Neuronal stem cell (in vitro differentiated cells): ENCODE measurements at places on chromosomes 11 and 22.

DNA sequence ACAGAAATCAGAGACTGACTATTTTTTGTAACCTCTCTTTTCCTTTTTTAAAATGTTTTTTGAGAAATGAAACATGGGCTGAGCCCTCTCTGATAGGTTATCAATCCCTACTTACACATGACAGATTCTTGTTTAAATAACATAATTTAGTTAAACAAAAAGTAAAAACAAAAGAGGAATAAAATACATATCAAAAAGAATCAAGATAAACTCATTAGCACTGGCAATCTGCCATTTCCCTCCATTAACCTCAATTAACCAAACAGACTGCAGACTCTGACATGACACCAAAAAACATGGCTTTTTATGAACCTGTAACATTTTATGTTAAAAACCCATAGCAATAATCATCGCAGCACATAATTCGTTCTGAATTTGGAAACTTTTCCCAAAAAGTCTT is 284.4 kb upstream of the MTNR1B start:
- peaks cover 14% of the 10 kb centered on the region for H3K4me1 ChIP-seq
- no peaks in the 10 kb centered on the region for H3K27me3 ChIP-seq
- no peak overlapping the region for H3K27ac ChIP-seq
- H3K4me3 ChIP-seq: no peak overlapping the region

GRCh38 chr11:78722786-78723185 is 148.1 kb upstream of the NARS2 start:
- peaks cover 20% of the 10 kb centered on the region for H3K36me3 ChIP-seq
- H3K27me3 ChIP-seq: no peaks in the 10 kb centered on the region
- H3K4me3 ChIP-seq: no peak overlapping the region
- DNase-seq: no peak
- no peaks in the 10 kb centered on the region for H3K4me1 ChIP-seq

DNA sequence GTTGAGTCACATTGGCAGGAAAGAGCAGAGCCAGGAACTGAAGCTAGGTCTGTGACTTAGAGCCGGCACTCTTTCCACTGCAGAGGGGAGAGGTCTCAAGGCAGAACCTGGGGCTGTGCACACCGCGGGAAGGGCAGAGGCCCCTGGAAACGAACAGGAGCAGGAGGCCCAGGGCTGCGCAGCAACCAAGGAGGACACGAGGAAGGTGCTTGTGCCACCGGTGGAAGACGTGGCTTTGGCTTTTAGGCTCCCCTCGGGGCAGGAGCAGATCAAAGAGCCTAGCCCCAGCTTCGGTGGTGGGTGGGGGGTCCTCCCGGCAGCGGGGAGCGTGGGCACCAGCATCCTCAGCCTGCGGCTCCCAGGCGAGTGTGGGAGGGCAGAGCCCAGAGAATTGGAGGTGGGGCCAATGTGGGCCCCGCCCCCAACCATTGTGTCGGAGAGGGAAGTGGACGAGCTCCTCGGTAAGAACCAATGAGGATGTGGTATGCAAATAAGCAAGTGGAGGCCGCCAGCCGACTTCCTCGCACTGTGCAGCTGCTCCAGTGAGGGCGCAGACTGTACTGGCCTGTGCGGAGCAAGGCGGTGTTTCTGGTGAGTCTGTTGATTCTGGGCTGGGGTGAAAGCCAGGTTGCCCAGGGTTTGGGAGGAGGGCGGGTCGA is at the start of gene CCDC116:
TSS of gene CCDC116 (plus strand) at position 524 of the 659 bp plus-strand sequence. CDS start 422 bp downstream, outside the sequence.
- H3K36me3 ChIP-seq: peaks cover 13% of the 10 kb centered on the region
- no peak within 1 kb of the TSS for H3K4me3 ChIP-seq
- no peak for DNase-seq
- no peaks in the 10 kb centered on the region for H3K27me3 ChIP-seq
- peaks cover 7% of the 10 kb centered on the region for H3K4me1 ChIP-seq

GRCh38 chr22:36977401-36977861 is 41.8 kb downstream of the TST start:
- H3K4me3 ChIP-seq: peak overlapping the region; percentile 37
- H3K27ac ChIP-seq: no peak overlapping the region
- no peaks in the 10 kb centered on the region for H3K36me3 ChIP-seq
- H3K4me1 ChIP-seq: no peaks in the 10 kb centered on the region
- H3K27me3 ChIP-seq: no peaks in the 10 kb centered on the region

DNA sequence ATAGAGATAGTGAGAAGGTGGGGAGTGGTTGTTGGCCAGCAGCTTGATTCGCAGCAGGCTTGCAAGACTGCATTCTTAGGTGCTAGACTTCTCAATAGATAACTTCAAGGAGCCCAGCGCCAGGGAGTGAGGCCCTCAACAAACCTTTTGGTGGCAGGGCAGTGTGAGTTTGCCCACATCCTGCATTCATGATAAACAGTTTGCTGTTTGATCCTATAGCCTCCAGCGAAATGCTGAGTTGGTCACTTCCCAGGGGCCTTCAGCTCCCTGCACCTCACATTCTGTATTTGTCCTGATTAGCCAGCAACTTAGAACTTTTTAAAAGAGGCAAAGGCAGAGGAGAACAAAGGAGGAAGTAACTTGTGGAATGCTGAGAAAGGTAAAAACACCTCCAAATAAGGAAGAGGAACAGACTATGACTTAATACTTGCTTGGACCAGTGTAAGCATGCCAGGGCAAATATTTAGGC is 25.1 kb downstream of the OR10A6 start:
- H3K4me3 ChIP-seq: no peak overlapping the region
- H3K27me3 ChIP-seq: no peaks in the 10 kb centered on the region
- DNase-seq: no peak
- H3K36me3 ChIP-seq: no peaks in the 10 kb centered on the region

DNA sequence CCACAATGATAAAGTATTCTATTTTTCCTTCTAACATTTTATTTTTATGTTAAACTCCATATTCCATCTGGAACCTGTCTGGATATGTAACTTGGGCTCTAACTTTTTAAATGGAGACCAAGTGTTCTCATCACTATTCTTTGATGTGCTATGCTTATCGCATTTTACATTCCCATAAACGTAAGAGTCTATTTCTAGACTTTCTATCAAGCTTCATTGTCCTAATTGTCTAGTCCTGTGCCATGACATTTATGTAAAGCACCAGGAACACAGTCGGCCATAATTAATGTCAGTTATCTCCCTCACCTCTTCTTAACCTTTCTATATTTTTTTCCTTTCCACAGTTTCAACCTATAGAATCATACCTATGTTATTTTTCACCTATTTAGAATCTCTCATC is 113.9 kb upstream of the TEAD1 start:
- H3K36me3 ChIP-seq: no peaks in the 10 kb centered on the region
- no peak overlapping the region for H3K4me3 ChIP-seq
- no peaks in the 10 kb centered on the region for H3K4me1 ChIP-seq
- H3K27me3 ChIP-seq: no peaks in the 10 kb centered on the region

- H3K36me3 ChIP-seq: no peaks in the 10 kb centered on the region
- H3K27me3 ChIP-seq: no peaks in the 10 kb centered on the region
- no peak overlapping the region for H3K27ac ChIP-seq
- H3K4me1 ChIP-seq: no peaks in the 10 kb centered on the region
- H3K4me3 ChIP-seq: no peak overlapping the region
Observed at GRCh38 chr11:91136631-91137030, 913.8 kb upstream of the CHORDC1 start.

DNA sequence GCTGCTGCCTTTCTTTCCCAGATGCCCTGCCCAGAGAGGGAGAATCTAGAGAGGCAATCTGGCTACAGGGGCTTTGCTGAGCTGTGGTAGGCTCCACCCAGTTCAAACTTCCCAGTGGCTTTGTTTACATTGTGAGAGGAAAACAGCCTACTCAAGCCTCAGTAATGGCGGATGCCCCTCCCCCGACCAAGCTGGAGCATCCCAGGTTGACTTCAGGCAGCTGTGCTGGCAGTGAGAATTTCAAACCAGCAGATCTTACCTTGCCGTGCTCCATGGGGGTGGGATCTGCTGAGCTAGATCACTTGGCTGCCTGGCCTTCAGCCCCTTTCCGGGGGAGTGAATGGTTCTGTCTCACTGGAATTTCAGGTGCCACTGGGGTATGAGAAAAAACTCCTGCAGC is 12.2 kb downstream of the BDNF start:
- peaks cover 2% of the 10 kb centered on the region for H3K4me1 ChIP-seq
- no peak overlapping the region for H3K27ac ChIP-seq
- no peak overlapping the region for H3K4me3 ChIP-seq
- H3K27me3 ChIP-seq: no peaks in the 10 kb centered on the region

- DNase-seq: no peak
- H3K36me3 ChIP-seq: no peaks in the 10 kb centered on the region
- no peaks in the 10 kb centered on the region for H3K27me3 ChIP-seq
- no peaks in the 10 kb centered on the region for H3K4me1 ChIP-seq
- no peak overlapping the region for H3K27ac ChIP-seq
Observed at GRCh38 chr11:45624095-45624494, 41.3 kb downstream of the CHST1 start.

GRCh38 chr11:7759010-7759409 is 37.7 kb downstream of the OR5P2 start:
- H3K27ac ChIP-seq: no peak overlapping the region
- no peak for DNase-seq
- no peaks in the 10 kb centered on the region for H3K36me3 ChIP-seq

DNA sequence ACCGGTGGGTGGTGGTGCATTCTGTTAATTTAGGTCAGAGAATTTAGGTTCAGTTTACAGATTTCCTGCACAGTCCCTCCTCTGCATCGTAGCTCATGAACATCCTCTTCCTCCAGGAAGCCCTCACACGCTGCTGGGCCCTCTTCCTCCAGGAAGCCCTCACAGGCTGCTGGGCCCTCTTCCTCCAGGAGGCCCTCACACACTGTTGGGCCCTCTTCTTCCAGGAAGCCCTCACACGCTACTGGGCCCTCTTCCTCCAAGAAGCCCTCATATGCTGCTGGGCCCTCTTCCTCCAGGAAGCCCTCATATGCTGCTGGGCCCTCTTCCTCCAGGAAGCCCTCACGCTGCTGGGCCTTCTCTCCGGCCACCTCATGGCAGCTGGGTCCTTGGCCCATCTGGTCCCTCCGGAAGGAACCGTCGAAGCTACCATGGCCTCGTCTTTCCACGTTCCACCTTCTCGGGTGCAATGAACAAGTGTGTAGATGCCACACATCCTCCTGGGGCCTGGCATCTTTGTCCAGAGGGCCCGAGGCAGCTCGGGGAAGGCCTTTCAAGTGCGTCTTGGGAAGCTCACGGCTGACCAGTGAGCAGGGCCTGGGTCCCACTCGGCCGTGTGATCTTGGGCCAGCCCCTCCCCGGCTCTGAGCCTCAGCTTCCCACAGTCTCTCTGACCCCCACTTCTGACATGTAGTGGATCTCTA is 58.9 kb upstream of the PPARA start:
- DNase-seq: no peak
- H3K4me1 ChIP-seq: peaks cover 5% of the 10 kb centered on the region
- no peaks in the 10 kb centered on the region for H3K36me3 ChIP-seq
- H3K27me3 ChIP-seq: peaks cover 90% of the 10 kb centered on the region

DNA sequence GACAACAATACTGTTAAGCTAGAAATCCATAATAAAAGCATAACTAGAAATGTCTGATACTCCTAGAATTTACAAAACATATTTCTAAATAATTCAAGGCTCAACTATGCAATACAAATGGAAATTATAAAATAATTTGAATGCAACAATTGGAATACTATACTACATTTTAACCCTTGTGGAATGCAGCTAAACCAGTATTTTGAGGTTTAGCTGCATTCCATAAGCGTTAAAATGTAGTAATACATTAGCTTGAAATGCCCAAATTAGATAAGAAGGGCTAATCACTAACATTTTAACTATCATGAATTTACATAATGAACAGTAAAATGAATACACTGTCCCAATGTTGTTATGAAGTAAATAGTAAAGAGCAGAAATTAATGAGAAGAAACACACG is 617.2 kb upstream of the CHORDC1 start:
- no peak for DNase-seq
- H3K36me3 ChIP-seq: no peaks in the 10 kb centered on the region
- no peak overlapping the region for H3K4me3 ChIP-seq
- no peaks in the 10 kb centered on the region for H3K27me3 ChIP-seq
